ENCODE measurements at places on chromosomes 4 and X. TPM values are rescaled to one million over a fixed set of nuclear protein-coding genes. Genes with fewer than 3 reads are reported as not detected.

DNA sequence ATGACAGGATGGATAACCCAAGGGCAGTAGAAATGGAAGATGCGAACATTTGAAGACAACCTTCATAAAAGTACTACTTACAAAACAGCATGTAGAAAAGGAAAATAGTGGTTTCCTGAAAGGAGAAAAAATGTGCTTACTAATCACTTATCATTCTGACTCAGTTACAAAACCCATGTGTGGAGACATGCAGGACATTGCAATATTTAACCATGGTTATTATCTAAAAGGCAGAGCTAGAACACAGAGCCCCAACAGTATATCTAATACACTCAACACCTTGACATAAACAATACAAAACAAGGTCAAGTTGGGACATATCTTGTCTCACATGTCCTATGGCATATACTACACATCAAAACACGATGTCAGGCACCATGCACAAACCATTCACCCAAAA is 55.9 kb downstream of the EIF4E start:
- no peaks in the 10 kb centered on the region for H3K27me3 ChIP-seq
- H3K36me3 ChIP-seq = peaks cover 4% of the 10 kb centered on the region
- H3K4me1 ChIP-seq = peaks cover 16% of the 10 kb centered on the region
- H3K27ac ChIP-seq = no peak overlapping the region

DNA sequence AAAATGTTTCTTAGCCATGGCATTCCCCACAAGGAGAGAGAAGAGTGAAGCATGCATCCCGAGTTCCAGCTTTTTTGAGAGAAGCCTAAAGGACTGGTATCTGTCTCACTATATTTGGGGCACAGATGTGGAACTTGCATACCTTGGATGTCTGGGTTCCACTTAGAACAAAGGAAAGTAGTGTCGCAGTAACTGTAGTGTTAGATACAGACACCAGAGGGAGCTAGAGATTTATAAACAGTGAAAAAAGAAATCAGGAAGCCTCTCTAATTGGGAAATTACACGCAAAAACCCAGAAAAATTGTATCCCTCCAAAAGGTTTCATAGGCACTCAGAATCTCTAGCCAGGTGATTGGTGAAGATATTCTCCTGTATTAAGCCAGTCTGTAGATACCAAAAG is 34.4 kb downstream of the AGTR2 start:
- no peak overlapping the region for H3K27ac ChIP-seq
- no peaks in the 10 kb centered on the region for H3K27me3 ChIP-seq
- H3K4me3 ChIP-seq = no peak overlapping the region
- no peaks in the 10 kb centered on the region for H3K36me3 ChIP-seq

Gene RNF150
- total RNA-seq = not detected

DNA sequence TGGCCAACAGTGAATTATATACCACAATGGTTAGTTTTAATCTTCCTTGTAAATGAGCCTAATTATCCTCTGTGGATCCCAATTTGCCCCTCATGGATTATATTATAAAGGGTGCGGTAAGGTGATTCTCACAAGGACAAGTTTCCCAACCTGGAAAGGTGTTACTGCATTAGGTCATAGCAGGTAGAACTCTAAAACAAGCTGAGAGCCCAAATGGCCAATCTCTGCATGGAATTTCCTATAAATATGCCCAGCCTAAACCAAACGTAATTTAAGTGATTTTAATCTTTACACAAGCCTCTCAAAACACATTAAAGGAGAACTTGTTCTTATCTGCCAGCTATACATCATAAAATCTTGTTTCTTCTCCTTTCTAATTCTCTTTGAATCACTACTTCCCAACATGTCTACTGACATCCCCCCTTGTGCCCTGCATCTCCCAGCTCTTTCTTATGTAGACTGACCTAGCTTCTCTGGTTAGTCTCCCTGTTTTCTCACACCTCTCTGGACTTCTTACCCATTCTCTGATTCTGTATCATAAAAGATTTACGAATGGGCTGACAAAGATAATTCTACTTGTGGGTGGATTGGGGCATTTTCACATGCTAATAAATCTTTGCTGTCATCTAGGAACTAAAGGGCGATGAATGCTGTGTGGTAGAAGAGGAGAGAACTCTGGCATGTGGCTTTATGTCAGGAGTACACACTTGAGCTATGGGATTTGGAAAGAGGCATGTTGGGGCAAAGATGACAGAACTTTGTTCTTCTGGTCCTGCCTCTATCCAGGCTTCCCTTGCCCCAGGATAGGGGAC is 94.3 kb upstream of the PGRMC2 start:
- no peaks in the 10 kb centered on the region for H3K4me1 ChIP-seq
- H3K36me3 ChIP-seq = peaks cover 4% of the 10 kb centered on the region
- no peaks in the 10 kb centered on the region for H3K27me3 ChIP-seq
- no peak for DNase-seq
- no peak overlapping the region for H3K27ac ChIP-seq

DNA sequence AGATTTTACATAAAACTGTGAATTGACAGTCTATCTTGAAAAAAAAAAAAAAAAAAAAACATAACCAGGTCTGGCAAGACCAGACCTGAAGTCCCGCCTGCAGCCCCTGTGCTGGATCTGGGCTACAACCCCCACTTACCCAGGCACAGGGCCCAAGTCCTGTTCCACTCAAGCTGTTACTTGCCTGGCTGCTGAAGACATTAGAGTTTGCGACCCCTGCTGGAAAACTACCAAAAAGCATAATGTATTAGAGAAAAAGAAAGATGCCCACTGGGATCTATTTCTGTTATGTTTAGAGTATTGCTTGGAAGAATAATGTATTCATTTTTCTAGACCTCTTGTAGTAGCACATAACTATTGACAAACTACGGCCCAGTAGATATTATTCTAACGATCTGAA is 4.7 kb downstream of the HS3ST1 start:
- no peak overlapping the region for H3K27ac ChIP-seq
- H3K36me3 ChIP-seq = no peaks in the 10 kb centered on the region
- no peak overlapping the region for H3K4me3 ChIP-seq
- DNase-seq = no peak
- H3K27me3 ChIP-seq = peaks cover 25% of the 10 kb centered on the region
